Fibroblast of upper back skin (primary cell): ENCODE measurements at places on chromosomes 7 and 10.

DNA sequence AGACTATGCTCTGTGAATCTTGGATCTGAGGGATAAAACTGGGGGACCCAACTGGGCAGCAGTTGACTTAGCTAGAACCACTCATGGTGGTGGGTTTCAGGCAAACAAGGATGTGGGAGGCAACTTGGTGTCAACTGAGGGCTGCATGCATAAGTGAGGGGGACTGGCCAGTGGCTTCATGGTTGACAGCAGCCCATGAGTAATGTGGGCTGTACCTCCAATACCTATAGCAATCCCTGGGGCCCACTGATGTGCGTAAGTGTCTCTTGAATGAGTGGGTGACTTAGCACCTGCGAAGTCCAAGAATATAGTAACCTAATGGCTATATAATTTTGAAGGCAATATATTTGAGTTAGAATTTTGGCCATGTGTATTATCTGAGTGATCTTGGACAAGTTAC, 13.7 kb upstream of the MAP3K8 start:
- DNase-seq = no peak

GRCh38 chr7:28136420-28136819, 44.2 kb downstream of the JAZF1 start:
- DNase-seq = no peak

DNA sequence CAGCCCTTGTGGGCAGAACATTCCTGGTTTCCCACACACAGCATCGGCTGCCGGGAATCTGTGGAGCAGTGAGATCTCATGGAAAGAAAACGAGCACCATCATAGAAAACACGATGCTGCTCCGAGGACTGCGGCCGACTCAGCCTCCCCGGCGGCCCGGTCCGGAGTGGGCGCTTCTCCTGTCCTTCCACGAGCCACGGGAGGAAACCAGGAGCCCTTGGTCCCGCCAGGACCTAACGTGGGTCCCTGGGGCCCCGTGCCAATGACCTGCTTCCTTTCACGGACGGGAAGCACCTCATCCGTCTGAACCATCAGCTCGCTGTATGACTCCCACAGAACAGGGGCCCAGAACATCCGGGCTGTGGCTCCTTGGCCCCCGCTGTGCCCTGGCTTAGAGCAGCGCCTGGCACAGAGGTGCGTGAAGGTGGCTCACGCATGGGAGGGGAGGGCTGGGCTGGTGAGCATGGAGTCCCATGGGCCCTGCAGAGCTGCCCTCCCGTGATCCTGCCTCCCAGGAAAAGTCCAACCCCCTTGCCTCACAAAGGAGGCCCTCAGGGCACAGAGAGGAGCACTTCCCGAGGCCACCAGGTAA, 280.5 kb downstream of the MAD1L1 start:
- no peak for DNase-seq

- no peak for DNase-seq
Observed at GRCh38 chr7:105355701-105356100, 33.0 kb downstream of the SRPK2 start.

DNA sequence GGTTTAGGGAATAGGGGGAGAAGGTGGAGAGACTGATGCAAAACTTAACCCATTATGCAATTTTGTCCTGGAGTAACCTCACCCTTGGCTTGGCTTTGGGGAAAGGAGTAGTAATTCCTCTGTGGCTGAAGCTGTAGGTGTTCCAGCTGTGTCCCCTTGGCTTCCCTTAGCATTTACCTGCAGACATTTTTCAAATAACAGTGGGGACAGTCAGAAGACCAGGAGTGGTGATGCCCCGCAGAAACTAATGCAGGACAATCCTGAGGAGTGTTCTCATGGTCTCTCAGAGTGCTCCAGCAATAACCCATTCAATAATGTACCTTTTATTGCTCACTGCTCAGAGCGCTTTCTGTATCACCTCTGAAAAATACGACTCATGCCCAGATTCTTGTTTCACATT, 282.1 kb downstream of the ZEB1 start:
- DNase-seq = no peak

DNA sequence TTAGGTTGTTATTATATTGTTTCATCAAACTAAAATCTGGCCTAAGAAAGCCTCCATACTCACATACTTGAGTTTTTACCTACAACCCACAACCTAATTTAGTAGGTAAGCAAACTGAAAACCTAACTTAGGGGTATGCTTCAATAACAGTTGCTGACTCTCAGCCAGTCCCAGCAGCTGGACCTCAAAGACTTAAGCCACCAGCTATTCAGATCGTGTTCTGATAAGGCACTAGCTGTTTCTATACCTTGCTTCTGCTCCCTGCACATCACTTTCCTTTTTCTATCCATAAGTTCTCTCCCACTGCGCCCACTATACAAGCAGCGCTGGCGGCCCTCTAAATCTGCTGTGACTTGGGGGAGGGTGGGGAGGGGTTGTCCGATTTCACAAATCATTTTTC, 42.3 kb downstream of the SUGCT start:
- no peak for DNase-seq

- no peak for DNase-seq
Observed at GRCh38 chr10:79004311-79004710, 64.5 kb upstream of the ZMIZ1 start.

GRCh38 chr7:47300472-47301104, 281.3 kb downstream of the TNS3 start:
- DNase-seq = no peak

DNA sequence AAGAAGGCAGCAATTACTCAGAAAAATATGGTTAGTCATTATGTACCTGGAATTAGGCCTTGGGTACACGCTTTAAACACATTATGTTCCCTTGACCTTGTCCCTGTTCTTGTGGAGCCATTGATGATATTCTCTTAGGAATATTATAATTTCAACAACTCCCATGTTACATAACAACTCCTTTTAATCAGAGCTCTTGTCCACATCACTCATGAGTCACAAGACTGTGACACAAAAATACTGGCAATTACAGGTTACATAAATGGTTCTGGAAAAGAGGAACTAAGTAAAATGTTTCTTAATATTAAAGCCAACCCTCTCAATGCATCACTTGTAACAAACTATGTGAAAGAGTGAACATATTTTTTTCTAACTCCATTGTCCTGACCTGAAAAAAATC, 143.8 kb upstream of the PCLO start:
- no peak for DNase-seq

DNA sequence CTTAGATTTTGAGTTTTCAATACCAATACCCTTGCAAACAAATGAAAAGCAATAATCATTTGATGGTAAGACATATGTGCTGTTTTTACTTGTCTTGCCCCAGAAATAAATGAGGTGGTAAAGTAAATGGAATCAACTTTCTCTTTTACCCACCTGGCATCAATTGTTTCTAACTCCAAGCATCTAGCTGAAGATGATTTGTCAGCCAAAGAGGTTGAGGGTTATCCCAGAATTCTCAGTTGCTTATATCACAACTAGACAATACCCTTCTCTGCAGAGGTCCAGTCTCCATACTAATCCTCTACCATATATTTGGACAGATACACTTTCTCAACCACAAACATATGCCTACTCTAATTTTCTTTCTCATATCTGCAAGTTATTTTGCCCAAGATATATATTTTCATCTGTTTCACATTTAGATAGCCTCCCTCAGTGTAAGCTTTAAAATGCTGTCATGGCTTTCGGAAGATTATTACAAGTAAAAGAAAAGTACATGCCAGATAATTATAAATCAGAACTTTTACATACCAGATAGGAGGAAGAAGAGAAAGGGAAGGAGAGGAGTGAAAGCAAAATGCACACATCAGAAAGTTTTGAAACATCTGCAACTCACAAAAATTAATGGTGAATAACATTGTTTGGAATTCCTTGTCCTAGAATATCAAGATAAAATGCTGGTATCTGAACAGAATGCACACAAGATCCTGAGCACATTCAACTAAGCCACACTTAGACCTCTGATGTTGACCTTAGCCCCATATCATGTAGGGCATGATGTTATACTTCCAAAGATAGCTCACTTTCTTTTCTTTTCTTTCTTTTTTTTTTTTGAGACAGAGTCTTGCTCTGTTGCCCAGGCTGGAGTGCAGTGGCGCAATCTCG, 146.6 kb downstream of the REEP3 start:
- peak; percentile 72 for DNase-seq

DNA sequence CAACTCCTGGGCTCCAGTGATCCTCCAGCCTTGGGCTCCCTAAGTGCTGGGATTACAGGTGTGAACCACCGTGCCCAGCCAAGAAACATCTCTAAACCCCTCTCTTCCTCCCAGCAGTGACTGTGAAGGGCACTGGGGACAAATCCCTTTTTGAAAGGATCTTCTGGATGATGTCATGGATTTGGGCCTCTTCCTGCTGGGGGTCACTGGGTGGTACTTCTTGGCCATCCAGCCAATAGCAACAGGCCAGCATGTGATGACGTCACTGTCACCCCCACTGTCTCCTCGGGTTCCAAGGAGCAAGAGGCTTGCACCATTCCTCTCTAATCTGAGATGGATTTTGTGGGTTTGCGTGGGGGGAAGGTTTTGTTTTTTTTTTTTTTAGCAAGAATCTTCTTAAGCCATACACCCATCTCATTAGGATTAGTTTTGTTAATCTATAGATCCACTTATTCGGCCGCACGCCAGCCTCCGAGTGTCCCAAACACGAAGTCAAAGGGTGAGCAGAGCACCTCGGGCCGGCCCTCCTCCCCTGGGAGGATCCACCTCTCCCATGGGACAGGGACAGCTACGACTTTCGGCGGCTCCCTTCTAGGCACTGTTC, 29.4 kb upstream of the TNRC18 start:
- DNase-seq = peak; percentile 68

DNA sequence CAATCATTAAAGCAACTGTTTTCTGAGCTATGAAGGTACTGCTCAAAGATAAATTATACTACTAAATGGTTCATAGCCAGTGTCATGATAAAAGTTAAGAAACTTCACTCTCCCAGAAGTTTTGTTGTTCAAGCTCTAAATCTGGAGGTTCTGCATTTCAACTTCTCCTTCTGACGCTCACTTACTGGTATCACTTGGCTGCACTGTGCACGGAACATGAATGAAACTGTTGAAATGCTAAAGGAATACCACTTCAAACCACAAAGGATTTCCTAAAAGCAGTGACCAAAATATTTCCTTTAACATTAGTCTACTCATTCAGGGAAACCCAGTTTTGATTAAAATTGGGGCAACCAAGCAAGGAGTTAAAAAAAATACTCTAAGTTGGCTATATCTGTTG, 93.6 kb downstream of the UBE2H start:
- peak; percentile 51 for DNase-seq

- DNase-seq = no peak
Observed at GRCh38 chr7:19574131-19574530, 134.7 kb downstream of the POLR1F start.

GRCh38 chr10:5970527-5970926, 6.8 kb downstream of the IL15RA start:
- no peak for DNase-seq

GRCh38 chr7:105325216-105325904, 63.4 kb downstream of the SRPK2 start:
- DNase-seq = no peak

- no peak for DNase-seq
Observed at GRCh38 chr10:73876566-73876965, 2.2 kb upstream of the CAMK2G start.

GRCh38 chr10:110803830-110804338, 67.8 kb upstream of the PDCD4 start:
- peak; percentile 53 for DNase-seq

GRCh38 chr10:90977855-90978486, 57.1 kb upstream of the ANKRD1 start:
- DNase-seq = no peak

DNA sequence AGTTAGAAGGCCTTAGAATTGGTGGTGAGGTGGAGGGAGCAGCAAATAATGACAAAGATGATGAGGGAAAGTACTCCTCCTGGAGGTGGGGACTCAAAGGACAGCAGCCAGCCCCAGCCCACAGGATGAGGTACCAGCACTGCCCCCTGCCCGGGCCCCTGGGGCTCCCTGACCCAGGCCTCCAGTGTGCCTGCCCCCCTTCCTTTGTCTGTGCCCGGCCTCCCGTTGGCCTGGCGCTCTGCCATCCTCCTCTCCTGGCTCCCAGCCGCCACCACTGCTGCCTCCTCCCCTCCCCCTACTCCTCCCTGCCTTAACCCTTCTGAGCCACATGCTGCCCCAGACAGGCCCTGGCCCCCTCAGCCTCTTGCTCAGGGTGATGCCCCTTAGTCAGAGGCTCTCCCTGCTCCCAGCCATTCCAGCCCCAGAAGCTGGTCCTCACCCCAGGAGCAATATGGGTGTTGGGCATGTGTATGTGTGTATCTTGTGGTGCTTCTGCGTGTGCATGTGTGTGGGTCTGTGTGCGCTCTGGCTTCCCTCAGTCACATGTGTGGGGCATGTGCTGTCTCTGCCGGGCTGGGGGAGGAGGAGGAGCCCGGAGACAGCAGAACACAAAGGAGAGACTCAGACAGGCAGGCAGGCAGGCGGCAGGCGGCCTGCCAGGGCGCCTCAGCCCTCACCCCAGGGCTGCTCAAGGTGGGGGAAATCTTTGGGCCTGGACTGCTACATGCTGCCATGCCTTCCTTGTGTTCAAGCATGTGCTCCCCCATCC, 2.6 kb downstream of the LDB1 start:
- peak; percentile 93 for DNase-seq

DNA sequence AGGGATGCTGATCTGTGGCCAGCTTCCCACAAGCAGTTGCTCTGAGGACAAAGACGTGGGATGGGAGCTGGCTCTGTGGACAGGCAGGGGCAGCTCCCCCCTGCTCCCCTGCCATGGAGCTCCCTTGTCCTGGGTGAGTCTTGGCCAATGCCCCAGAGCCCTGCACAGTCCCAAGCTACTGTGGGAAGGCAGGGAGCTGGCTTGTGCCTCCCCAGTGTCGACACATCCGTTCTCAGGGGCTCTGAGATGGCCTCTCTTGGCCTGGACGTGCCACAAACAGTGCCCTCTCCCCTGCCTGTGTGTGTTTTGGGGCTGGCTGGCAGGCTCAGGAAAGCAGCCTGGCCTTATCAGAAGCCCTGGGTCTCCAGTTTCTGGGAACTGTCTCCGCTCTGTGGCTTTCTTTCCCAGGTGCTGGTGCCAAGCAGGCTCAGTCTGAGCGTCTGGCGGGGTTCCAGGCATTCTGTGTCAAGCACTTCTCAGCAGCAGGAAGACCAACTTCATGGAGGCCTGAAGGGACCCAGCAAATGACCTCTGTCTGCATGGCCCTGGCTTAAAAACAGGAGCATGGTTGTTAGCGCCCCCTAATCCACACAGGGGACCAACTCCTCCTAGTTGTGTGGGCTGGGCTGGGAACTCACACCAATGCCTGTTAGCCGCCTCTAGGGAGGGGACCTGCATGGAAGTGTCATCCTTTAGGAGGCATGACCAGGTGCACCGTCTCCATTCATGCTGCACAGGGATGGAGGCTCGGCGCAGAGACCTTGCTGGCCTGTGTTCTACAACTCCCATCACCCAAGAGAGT, 375.2 kb downstream of the RPS24 start:
- DNase-seq = no peak
